ENCODE measurements at places on chromosomes 2 and 18.

GRCh38 chr2:201466050-201466675 is 14.6 kb downstream of the STRADB start:
- DNase-seq = no peak

GRCh38 chr2:240250985-240251847 is 110.8 kb upstream of the OTOS start:
- peak; percentile 90 for DNase-seq

GRCh38 chr18:61149786-61150185 is 183.4 kb upstream of the CDH20 start:
- no peak for DNase-seq

GRCh38 chr18:51561821-51562220 is 364.3 kb upstream of the MEX3C start:
- DNase-seq = no peak

DNA sequence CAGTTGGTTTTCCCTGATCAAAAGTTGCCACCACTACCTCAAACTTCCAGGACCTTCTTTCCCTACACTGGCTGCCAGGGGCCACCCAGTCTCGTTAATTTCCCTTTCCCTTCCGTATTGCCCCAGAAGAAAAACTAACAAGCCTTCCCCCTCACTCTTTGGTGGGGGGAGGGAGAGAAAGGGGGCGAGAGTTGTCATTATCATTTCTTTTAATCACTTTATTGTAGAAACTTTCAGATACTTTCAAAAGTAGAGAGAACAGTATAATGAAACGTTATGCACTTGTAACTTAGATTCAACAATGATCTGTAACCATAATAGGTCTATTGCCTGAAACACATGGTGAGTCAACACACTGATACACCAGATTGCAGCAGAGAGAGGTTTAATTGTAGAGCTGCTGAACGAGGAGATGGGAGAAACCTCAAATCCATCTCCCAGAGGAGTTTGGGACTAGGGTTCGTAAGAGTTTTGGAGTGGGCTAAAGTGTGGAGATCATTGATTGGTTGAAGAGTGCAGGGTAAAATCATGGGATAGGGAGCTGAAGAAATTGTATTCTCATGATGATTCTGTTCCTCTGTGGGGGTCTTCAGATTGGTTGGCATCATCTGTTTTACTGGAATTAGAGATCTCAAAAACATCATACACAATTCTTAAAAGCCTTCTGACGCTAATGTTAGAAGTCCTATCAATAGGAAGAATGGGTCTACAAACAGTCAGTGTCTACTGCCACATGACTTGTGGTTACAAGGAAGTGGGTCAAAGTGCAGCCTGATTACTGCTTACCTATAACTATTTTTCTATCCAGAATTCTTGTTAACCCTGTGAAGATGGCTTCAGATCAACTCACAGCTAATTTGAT is 2.6 kb upstream of the RNF149 start:
- DNase-seq = no peak

DNA sequence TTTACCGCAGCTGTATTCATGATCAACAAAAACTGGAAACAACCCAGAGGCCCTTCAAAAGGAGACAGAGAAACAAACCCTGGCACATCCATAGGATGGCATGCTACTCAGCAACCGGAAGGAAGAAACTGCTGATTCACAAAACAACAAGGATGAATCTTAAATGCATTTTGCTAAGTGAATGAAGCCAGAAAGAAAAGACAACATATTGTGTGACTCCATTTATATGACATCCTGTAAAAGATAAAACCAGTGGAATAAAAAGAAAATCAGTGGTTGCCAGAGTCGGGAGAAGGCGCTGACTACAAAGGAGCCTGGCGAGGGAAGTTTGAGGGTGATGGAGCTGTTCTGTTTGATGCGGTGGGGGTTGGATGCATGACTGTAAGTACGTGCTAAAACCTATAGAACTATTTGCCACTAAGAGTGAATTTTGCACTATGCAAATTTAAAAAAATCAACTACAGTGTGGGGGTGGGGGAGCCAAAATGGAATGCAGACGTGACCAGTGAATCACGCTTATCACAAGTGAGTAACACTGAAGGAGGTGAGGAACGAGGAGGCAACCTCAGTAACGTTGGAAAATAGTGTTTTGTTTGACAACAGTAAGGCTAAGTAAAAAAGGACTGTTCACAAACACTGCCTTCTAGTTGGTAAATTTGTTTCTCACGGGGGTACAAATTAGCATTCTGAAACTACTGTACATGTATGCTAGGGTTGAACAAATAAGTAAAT is 108.9 kb downstream of the INHBB start:
- no peak for DNase-seq

DNA sequence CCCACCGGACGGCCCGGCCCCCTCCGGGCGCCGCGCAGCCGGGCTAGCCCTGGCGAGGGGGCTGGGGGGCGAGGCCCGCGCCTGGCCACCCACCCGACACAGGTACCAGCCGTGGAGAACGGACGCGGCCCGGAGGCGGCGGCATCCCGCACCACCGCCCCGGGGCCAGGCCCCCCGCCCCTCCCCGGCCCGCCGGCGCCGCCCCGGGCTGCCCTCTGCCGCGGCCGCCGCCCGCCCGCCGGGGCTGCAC is 405 bp downstream of the SOS1 start:
- DNase-seq = no peak

- no peak for DNase-seq
Measured at GRCh38 chr2:114089636-114090319, 199.9 kb downstream of the ACTR3 start.

DNA sequence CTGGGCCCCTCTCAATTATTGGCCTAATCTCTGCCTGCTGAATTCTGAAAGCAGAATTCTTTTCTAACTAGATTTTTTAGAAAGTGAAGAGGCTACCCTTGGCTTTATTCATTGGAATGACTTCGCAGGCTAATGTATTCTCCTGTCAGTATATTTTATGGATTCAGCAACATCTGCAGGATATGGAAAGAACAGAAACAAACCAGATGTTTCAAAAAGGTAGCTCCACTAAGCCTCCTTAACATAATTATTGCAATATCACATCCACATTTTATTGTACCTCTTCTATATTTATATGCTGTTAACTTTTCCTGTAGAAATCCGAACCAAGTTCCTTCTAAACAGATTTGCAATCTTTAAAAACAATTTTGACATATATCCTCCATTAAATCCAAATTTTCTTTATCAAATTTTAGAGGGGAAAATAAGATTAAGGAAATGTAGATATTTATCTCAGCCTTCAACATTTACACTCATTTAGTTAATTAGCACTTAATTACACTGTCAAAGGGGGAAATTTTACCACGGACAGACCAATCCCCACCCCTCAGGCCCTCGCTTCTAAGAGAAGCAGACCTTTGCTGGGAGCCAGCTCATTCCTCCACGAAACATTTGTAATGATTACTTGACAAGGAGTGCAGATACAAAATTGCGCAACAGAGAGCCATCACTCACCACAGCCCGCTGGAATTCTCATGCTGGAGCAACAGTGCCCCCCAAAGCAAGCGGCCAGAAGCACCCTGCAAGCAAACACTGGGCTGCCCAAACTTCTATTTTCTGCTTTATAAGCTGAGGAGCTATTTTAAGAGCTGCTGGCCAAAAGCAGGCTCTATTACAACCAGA is 253.4 kb downstream of the ETAA1 start:
- DNase-seq = peak; percentile 90

DNA sequence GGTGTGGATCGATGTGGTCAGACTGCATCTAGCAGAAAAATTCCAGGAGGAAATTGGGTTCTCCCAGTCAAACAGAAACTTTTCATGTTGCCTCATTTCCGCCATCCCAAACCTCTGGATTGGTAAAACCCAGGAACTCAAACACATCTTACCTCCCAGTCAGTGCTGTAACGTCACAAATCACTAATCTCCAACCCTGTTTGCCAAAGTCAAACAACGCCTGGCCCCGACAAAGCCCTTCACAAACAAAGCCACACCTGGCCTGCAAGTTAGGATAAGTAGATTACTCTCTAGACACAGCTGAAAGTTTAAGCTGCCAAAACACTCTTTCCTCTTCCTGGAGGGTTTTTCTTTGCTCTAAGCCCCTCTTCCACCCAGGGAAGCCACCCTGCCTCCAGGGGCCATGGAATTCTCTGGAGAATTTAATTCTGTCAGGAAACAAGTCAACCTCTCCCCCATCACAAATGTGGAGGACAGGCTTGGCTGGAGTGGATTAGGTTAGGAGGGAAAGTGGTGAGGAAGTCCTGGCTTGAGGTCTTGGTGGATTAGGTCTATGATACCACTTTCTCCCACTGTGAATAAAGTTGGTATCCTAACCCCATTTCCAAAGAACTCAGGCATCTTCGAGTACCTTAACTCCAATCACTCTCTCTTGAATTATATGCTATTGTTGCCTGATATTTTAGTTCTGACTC is 86.7 kb downstream of the LYPD6B start:
- no peak for DNase-seq

DNA sequence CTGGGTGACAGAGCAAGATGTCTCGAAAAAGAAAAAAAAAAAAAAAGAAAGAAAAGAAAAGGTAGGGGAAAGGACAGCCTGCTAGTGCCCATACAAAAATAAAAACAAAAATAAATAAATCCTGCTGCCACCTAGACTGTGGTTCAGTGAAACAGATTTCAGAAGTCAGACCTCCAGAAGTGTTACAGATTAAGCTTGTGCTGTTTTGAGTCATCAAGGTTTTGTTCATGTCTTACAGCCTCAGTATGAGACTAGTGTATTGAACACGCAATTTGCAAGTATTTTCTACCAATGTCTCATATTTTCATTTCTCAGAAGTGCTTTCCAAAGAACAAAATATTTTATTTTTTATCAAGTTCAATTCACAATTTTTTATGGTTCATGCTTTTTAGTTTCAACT is 720.4 kb upstream of the GYPC start:
- DNase-seq = no peak

DNA sequence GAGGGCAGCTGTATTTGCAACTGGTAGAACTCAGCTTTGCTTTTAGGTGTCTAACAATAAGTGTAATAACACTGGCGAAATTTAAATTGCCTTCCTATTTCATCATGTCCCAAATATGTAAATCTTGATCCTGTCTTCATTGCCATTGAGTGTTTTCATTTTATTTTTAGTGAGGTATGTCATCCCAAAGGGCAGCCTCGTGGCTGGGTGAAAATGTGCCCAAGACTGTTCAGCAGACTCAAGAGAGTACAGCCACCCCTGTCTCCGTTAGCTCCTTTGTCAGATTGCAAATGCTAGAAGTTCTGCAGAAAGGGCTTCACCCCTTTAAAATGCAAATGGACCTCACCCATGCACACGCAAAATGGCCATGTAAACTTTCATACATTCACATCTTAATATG is 278.8 kb downstream of the RND3 start:
- DNase-seq = no peak

GRCh38 chr2:206276169-206276942 is 1.9 kb downstream of the ZDBF2 start:
- DNase-seq = no peak

GRCh38 chr2:202064171-202064880 is 8.7 kb upstream of the KIAA2012 start:
- DNase-seq = no peak

- DNase-seq = no peak
Measured at GRCh38 chr2:81706856-81707255, 1402.3 kb upstream of the LRRTM1 start.

- peak; percentile 82 for DNase-seq
Measured at GRCh38 chr2:10285556-10286198, 17.0 kb upstream of the HPCAL1 start.

DNA sequence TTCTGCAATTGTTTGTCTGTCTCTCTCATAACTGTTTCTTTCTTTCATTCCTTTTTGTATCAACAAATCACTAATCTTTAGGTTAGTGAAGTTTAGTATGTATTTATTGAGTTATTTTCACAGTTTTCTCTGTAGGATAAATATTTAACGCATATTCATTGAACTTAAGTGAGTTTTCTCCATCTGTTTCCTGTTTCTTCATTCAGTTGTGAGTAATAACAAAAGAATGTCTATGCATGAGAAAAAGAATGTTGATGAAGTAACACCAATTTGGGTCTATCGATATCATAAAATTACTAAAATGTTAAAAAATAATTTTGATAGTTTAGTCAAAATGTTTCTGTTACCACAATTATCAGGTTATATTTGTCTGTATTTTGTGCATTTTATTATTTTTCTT is 948.0 kb downstream of the DSC3 start:
- DNase-seq = no peak

DNA sequence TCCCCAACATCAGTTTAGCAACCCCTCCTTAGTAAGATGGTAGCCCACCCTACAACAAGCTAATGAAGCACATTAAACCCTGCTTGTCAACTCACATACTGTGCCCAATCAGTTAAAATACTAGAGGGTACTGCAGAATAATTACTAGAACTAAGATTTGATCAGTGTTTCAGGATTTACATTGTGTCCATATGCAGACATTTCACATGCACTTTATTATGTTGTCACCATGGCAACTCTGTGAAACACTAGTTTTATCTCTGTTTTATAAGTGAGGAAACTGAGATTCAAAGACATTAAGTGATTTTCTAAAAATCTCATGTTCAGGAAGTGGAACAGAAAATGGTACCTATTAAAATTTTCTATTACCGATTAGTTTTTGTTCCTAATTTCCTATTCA is 61.7 kb downstream of the CYBRD1 start:
- no peak for DNase-seq

GRCh38 chr18:27627927-27628326 is 442.8 kb upstream of the CHST9 start:
- DNase-seq = no peak

DNA sequence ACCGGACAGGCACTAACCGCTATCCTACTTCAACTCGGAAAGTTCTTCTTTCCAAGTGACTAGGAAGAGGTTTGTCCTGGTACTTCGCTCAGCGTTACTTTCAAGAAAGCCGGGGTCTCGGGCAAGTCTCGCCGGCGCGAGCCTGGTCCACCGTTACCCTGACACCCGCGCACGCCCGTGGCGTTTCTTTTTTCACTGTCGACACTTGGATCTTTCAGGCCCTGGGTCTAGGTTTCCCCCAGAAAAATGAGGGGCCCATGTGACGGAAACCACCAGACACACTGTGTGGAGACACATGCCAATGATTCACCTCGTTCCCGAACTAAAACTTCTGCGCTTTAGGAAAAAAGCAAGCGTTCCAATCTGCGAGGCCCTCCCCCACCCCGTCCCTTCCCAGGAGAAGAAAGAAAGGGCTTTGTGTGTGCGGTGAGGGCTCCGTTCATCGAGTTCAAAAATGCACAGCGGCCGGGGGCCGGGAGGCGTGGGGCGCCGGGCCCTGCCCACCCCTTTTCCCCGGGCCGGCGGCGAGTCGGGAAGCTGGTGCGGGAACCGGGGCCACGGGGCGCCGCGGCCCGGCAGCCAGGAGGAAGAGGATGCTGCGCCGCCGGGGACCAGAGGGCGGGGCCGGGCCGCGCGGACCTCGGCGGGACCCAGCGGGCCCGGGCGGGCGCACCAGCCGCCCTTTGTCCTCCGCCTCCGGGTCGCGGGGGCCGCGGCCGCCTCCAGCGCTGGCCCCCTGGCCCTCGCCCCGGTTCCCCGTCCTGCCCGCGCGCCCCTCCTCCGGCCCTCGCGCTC is 2.6 kb downstream of the ZNF521 start:
- DNase-seq = peak; percentile 73

- DNase-seq = no peak
Measured at GRCh38 chr2:21028021-21028947, 15.6 kb downstream of the APOB start.
